ENCODE measurements at places on chromosomes 1 and 21.

DNA sequence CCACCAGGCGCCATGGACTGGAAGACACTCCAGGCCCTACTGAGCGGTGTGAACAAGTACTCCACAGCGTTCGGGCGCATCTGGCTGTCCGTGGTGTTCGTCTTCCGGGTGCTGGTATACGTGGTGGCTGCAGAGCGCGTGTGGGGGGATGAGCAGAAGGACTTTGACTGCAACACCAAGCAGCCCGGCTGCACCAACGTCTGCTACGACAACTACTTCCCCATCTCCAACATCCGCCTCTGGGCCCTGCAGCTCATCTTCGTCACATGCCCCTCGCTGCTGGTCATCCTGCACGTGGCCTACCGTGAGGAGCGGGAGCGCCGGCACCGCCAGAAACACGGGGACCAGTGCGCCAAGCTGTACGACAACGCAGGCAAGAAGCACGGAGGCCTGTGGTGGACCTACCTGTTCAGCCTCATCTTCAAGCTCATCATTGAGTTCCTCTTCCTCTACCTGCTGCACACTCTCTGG, 3.8 kb downstream of the GJB3 start:
- DNase-seq: no peak

- DNase-seq: no peak
Measured at GRCh38 chr1:232899839-232900238, 50.6 kb upstream of the NTPCR start.

DNA sequence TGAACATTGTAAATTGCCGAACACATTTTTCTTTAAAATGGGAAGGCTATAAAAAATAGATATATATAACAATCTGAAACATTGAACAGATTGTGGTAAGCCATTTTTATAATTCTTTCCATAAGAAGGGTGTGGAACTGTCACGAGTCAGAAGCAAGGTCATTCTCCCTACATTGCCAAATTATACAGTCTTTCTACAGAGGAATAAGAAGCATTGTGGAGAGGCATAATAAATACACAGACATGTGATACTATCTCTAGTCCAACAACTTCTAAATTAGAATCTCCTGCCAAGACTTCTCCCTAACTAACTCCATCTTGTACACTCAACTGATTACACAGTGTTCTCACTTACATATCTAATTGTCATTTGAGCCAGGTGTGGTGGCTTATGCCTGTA, 227.9 kb downstream of the CENPF start:
- DNase-seq: no peak

GRCh38 chr1:52402860-52403240, 1.4 kb downstream of the ORC1 start:
- DNase-seq: no peak

- DNase-seq: no peak
Measured at GRCh38 chr1:24966724-24967346, 36.8 kb upstream of the RUNX3 start.

DNA sequence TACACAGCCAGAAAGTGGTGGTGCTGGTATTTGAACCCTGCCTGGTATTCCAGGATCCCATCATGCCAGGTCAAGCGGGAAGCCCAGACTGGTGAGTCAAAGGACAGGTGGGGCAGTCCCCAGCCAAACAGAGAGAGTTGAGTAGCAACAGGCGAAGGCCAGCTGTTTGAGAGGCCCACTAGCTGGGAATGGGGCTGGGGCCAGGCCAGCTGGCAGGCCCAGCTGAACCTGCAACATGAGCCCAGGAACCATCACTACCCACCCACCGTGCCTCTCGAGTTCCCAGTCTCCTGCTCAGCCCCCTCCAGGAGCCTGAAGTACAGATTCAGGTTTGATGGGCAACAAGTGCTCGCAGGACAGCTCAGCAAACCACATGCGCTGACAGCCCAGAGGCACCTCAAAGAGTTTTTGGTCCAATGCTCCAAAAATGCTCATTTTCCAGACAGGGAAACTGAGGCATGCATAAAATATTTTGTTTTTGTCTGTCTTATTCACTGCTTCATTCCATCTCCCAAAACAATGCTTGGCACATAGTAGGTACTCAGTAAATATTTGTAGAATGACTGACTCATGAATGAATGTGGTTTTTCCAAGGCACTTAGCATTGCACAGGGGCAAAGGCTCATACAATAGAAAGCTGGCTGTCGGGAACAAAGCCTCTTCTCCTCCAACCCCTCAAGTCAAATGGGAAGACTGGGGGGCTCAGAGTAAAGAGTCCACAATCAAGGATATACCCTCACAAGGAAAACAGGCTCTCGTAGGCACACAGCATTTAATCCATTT, 42.5 kb upstream of the CLIC4 start:
- no peak for DNase-seq

DNA sequence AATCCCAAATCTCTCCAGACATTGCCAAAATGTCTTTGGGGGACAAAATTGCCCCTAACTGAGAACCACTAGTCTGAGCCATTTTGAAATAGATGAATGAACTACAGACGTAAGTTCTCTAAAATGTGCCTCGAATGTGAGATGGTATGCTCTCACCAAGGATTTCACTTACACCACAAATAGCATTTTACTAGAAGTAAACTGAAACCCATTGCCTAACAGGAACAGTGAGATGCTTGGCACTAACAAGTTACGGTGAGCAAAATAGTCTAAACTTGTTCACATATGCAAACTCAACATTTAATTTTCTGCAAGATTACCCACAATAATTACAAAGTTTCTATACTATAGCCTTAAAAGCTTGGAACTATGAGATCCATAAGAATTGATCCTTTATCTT, 343.6 kb upstream of the ESRRG start:
- DNase-seq: no peak

DNA sequence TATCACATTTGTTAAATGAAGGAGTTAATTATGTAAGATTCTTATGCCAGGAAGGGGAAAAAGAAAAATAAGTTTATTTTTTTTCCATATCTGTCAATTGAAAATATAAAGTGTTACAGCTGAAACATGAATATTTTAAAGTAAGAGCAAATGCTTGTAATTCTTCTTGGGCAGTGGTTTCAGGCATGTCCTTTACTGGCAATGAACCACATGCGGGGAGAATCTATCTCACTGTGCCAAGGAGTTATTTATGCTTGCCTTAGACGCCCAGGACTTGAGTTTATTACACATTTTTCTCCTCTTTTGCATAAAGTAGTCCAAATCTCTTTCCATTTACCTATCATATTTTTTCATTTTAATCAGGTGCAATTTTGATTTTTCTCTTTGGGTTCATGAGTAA, 207.8 kb upstream of the NRIP1 start:
- no peak for DNase-seq

DNA sequence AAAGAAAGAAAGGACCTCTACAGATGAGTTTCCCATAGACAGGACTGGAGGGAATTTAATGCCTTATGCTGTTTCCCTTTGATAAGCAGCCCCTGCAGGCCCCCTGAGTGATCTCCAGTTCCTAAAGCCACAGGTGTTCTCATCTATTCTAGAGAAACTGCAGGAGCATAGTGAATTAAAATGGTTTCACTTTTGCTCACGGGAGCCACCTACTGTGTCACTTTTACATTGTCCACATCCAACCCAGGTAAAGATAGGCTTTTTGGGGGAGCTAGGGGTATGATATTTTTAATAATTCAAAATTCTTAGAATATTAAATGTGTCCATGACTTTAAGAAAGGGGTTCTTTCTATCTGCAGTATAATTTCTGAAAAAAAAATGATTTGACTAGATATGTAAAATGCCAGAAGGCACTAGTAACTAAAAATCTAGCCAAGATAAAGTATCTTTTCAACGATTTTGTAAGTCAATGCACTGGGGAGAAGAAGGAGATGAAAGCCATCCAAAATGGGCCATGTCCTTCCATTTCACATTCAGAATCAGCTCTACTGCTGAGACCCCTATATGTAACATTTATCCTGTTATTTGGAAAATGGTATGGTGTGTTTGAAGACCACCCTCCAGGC, 267.3 kb upstream of the DUSP10 start:
- no peak for DNase-seq

GRCh38 chr1:98496256-98496995, 165.1 kb upstream of the SNX7 start:
- no peak for DNase-seq

DNA sequence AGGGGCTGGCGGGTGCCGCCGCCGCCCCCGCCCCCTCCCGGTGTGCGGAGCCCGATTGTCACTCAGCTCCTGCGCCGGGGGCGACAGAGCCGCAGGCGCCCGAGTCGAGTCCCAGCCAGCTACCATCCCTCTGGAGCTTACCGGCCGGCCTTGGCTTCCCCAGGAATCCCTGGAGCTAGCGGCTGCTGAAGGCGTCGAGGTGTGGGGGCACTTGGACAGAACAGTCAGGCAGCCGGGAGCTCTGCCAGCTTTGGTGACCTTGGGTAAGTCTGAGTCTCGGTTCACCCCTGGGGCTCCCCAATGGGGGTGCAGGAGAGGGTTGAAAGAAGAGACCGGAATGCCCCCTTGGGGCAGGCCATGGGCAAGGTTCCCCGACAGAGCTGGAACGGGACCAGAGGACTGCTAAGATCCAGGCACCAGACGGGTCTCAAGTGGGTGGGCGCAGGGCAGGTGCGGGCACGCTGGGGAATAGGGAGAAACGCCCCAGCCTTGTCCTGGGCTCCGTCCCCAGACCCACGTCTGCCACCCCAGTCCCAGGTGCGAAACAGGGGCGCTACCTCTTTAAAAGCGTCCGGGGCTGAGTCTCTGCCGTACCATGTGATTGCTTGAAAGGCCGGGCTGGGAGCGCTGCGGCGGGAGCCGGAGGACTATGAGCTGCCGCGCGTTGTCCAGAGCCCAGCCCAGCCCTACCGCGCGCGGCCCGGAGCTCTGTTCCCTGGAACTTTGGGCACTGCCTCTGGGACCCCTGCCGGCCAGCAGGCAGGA, at the start of gene ADORA1:
TSS of gene ADORA1 (plus strand) at position 61 of the 765 bp plus-strand sequence. CDS start 1,116 bp downstream, outside the sequence.
- peak; percentile 43 for DNase-seq

- DNase-seq: no peak
Measured at GRCh38 chr1:100394285-100394684, 42.0 kb downstream of the CDC14A start.

DNA sequence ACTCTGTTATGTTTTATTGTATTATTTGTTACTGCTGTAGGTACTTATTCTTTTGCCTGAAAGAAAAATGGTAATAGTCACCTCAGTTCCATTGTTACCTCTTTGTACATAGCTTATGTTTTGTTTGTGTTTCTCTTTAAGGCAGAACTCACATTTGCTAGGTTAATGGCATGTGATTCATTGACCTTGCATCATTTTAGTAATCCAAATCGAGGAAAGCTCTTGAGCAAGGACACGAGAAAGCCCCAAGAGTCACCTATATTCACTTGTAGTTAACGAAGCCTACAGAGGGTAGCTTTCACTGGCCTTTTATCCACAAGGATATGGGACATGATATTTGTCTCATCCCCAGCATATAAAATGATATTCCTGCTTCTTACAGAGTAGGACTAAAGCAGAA, 1765.2 kb downstream of the NCAM2 start:
- DNase-seq: no peak

- no peak for DNase-seq
Measured at GRCh38 chr1:44267438-44267837, 54.2 kb downstream of the DMAP1 start.

DNA sequence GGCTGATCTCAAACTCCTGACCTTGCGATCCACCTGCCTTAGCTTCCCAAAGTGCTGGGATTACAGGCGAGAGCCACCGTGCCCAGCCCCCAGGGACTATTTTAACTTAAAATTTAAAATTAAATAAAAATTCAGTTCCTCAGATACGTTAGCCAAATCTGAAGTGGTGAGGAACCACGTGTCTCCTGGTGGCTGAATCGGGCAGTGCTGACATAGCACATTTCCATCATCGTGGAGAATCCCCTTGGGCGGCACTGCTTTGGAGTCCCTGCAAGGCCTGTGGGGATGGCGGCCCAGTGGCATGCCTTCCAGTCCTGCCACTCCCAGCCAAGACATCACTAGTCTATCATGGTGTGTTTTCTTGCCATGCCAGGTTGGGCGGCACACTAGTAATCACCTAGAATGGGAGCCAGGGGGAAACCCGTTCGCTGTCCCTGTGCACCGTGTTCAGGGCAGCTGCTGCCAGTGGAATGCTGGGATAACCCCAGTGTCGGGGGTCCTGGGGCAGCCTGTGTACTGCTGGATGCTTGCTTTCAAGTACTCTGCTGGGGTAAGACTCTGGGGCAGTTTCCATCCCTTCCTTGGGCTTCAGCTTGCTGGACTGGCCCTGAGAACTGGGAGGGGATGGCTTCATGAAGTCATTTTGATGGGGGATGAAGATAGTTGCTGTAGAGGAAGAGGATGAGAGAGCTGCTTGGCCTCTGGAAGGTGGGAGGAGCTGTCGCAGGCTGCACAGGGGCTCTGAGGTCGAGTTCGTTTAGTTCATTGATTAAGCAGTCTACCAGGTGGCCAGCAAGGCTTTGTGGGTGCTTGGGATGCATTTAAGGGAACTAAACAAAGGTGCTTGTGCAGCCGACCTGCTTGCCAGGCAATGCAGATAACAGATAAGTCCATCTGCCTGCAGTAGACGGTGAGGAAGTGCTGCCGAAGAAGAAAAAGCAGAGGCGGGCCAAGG, 4.6 kb downstream of the ZBTB48 start:
- no peak for DNase-seq

GRCh38 chr1:172930142-172930541, 120.6 kb downstream of the TNFSF18 start:
- no peak for DNase-seq

GRCh38 chr1:204495078-204495753, 611 bp upstream of the PIK3C2B start:
- DNase-seq: no peak

DNA sequence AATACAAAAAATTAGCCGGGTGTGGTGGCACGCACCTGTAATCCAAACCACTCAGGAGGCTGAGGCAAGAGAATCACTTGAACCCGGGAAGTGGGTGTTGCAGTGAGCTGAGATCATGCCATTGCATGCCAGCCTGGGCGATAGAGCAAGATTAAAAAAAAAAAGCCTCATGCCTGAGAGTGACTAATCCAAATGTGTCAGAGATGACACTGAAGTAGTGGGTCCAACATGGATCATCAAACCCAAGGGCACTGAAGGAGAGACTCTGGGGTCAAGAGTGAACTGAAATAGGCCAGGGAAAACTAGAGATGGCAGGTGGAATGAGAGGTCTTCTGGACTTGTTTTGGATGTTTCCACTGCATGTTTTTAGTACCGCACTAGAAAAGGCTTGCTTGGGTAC, 10.2 kb upstream of the CACHD1 start:
- DNase-seq: no peak

GRCh38 chr1:210792250-210793102, 341.5 kb downstream of the KCNH1 start:
- no peak for DNase-seq

DNA sequence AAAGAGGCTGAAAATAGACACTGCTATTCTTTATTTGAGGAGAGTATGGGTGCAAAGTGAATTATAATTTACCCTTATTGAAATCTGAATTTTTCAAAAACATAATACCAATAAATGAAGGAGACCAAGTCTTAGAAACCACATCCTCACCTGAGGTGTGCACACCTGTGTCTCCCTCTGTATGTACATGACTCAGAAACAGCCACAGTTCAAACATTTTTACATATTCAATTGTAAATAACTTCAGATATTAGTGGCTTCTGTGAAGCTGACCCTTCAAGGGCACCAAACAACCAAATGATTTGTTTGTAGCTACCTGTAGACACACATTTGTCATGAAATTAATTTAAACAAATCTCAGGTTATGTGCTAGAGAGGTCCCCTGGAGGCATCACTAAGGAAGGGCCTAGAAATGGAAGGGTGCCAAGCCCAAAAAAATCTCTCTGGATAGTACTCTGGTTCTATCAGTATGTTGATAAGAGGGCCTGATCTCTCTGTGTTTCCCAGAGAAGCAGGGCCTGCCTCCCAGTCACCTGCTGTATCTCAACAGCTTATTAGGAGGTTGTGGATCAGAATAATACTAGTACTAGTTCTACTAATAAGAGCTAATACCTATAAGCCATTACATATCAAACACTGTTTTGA, 28.1 kb downstream of the ERI3 start:
- no peak for DNase-seq
